Prostate gland (tissue), 2 donors: ENCODE measurements at places on chromosomes 2 and 18. TPM values are rescaled to one million over a fixed set of nuclear protein-coding genes. Genes with fewer than 3 reads are reported as not detected.

DNA sequence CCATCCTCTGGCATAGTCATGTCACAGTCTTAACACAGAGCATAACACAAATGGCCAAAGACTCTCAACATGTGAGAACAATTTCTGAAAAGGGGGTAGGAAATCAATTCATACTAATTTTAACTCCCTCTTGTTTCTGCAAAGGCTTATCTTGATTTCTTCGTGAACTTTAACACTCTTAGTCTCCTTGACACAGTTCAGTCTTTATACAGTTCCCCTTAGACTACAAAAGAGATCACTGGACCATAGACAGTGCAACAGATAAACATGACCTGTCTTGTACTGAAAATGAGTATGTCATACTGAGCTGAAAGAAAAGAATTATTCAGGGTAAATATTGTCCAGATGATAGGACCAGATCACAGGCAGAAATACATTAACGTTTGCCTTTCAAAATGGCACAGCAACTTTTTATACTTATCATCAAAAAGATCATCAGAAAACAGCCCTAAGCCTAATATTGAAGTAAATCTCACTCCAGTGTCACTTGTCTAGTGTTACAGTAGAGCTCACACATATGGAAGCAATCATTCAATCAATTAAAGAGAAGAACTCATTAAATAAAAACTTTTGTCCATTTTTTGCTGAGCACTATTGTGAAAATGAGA lies 56.4 kb upstream of the VRK2 start:
- no peak overlapping the region for H3K4me3 ChIP-seq
- no peaks in the 10 kb centered on the region for H3K27me3 ChIP-seq
- H3K27ac ChIP-seq = no peak overlapping the region
- no peaks in the 10 kb centered on the region for H3K4me1 ChIP-seq

Gene WDR54
- 11.4 TPM for total RNA-seq

- no peaks in the 10 kb centered on the region for H3K36me3 ChIP-seq
- no peak overlapping the region for H3K4me3 ChIP-seq
- no peak overlapping the region for H3K27ac ChIP-seq
- H3K4me1 ChIP-seq = no peaks in the 10 kb centered on the region
- DNase-seq = no peak
- H3K27me3 ChIP-seq = no peaks in the 10 kb centered on the region
Observed at GRCh38 chr18:59881728-59882656, 17.8 kb upstream of the PMAIP1 start.

Gene POMC
- total RNA-seq = 2.6 TPM
